ENCODE measurements at places on chromosomes 3 and 15. TPM values are rescaled to one million over a fixed set of nuclear protein-coding genes. Genes with fewer than 3 reads are reported as not detected.
A peak's percentile ranks its signal among the peaks of the same experiment; 100 is the strongest.

The CDCP1 gene
- total RNA-seq: 32.8 TPM

GRCh38 chr3:137692803-137693431 is 71.2 kb upstream of the SOX14 start:
- DNase-seq: no peak

The SKOR1 gene
- total RNA-seq: 0.08 TPM

The PLA2G4F gene
- not detected for total RNA-seq

DNA sequence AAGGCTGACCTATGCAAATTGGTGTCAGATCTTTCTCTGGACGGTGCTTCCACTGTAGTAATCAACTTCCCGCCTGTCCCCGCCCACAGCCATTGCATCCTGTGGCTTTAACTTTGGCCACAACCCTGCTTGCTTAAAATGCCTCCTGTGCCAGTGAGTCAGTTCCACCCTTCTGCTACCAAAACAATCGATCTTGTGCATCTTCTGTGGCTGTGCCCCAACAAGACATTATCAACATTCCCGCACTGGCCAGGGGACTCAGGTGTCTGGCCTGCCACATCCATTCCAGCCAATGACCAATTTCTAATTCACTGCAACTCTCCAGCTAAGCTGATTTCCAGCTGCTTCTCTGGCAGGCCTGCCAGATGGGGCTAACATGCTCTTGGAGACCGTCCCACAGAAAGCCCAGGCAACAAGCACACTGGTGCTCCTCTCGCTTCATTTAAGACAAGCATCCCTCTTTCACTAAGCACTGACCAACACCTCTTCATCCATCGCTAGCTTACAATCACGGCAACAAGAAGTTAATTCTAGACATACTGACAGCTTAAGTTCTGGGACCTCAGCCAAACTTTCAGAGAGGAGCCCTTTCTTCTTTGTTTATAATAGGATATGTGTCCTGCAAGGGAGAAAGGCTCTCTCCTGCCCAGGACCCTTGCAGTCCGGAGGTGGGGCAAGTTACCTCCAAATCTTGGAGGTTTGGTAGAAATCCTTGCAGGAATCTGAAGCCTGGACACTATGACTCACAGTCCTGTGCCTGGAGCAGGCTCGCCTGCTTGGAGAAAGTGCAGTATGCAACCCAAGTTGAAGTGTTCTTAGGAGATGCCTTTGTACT is 6.7 kb downstream of the CA12 start:
- DNase-seq: peak; percentile 80

GRCh38 chr3:45227946-45228345 is 1.9 kb upstream of the TMEM158 start:
- DNase-seq: no peak

The ADAMTS9 gene
- 0.54 TPM for total RNA-seq

- no peak for DNase-seq
Measured at GRCh38 chr3:50370594-50370993, 11.3 kb upstream of the TMEM115 start.

The NANOGP8 gene
- total RNA-seq: not detected

- DNase-seq: no peak
Measured at GRCh38 chr3:160909917-160910316, 153.9 kb downstream of the PPM1L start.

- DNase-seq: no peak
Measured at GRCh38 chr3:103169289-103169688, 734.5 kb downstream of the ZPLD1 start.

GRCh38 chr15:90345857-90346256 is 6.2 kb upstream of the ZNF774 start:
- no peak for DNase-seq

DNA sequence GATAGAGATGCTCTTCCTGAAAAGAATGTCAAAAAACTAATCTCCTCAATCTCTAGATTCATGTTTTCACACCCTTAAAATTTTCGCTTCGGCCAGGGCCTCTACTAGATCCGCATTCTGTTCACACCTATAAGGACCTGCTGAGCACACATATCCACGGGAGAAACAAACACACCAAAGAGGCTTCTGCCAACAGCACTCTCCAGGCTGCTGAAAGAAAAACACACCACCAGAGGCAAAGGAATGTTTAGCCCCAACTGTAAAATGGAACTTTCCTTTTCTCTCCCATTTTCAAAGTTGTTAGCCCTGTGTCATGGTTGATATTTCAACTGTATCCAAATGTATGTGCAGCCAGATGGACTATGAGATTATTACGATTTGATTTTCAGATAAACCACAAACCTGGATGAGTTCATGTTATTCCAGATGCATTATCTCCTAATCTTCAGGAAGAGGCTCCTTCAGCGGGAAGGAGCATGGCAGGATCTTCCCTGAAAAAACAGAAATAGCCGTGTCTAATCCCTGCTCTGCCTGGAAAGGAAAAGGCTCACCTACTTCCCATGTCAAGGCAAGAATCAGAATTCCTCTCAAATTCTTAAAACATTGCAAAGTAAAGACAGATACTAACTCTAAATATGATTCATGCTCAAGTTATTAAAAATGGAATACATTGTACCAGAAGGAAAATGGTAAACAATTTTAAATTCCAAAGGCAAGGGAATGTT is 442.7 kb upstream of the NR2F2 start:
- no peak for DNase-seq

GRCh38 chr3:149816311-149816710 is 3.3 kb downstream of the RNF13 start:
- no peak for DNase-seq

The CHRD gene
- total RNA-seq: 4.6 TPM

The SEMA5B gene
- 0.41 TPM for total RNA-seq

The SV2B gene
- not detected for total RNA-seq

DNA sequence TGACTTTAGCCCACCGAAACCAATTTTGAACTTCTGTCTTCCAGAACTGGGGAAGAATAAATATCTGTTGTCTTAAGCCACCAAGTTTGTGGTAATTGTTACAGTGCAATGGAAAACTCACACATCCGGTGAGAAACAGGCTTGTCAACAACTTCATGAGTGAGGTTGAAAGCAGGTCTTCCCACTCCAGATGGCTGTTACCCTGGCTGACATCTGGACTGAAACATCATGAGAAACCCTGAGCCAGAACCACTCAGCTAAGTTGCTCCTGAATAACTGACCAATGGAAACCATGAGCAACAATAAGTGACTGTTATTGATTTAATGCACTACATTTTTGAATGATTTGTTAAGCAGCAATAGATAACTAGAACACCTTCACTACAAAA is 10.3 kb downstream of the ACSBG1 start:
- DNase-seq: no peak

The GCSAM gene
- total RNA-seq: not detected

The TRH gene
- total RNA-seq: 2.5 TPM

- DNase-seq: no peak
Measured at GRCh38 chr15:49898097-49898496, 220.9 kb downstream of the ATP8B4 start.

All from fibroblast of the aortic adventitia (primary cell).